ENCODE measurements at places on chromosomes 5 and 9.

DNA sequence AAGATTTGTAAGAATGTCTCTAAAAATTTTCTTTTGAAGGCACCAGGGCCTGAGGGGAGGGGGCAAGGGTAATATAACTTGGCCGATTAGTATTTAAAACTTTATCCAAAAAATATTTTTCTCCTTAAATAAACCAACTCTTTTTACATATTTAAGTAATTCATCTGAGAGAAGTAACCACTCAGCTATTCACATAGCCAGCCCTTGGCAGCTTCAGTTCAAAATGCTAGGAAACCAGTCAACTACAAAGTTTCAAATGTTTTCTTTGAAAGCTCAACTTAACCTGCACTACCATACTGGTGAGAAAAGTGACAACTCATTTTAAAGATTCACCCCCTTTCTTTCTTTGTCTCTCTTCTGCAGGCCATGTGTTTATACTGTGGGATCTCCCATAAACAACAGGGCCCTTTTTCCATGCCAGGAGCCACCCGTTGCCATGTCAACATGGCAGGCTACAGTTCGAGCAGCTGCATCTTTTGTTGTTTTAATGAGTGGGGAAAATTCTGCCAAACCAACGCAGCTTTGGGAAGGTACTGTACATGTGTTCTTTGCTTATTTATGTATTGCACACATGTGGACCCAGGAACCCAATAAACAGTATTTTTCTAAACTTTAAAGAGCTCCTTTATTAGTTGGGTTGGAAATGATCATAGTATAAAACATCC, 46.3 kb downstream of the AOPEP start:
- no peak for DNase-seq

GRCh38 chr5:91269198-91269597, 113.9 kb downstream of the ARRDC3 start:
- no peak for DNase-seq

GRCh38 chr9:93043122-93043521, 15.4 kb upstream of the SUSD3 start:
- no peak for DNase-seq

GRCh38 chr5:109102096-109102690, 307.6 kb downstream of the PJA2 start:
- DNase-seq, result no peak

- no peak for DNase-seq
These were observed 68.9 kb downstream of the WDR41 start for GRCh38 chr5:77423022-77423750.

- no peak for DNase-seq
These were observed 154.5 kb downstream of the ARHGEF28 start for GRCh38 chr5:73780302-73781080.

DNA sequence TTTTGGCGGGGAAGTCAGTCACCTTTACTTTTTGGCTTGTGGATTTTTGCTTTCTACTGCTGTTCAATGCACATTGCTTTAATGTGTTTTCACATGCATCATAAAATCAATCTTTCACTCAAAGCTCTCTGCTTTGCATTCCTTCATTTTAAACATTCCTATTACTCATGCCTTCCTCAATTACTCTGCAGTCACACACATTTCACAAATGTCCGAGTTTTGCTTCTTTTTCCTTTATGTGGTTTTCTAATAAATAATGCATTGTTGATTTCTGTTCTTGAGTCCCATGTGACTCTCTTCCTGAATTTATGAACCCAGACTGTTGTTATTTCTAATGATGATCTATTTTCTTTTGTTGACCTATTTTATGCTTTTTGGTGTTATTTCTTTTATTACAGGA, 82.3 kb upstream of the EPB41L4B start:
- DNase-seq, result no peak

DNA sequence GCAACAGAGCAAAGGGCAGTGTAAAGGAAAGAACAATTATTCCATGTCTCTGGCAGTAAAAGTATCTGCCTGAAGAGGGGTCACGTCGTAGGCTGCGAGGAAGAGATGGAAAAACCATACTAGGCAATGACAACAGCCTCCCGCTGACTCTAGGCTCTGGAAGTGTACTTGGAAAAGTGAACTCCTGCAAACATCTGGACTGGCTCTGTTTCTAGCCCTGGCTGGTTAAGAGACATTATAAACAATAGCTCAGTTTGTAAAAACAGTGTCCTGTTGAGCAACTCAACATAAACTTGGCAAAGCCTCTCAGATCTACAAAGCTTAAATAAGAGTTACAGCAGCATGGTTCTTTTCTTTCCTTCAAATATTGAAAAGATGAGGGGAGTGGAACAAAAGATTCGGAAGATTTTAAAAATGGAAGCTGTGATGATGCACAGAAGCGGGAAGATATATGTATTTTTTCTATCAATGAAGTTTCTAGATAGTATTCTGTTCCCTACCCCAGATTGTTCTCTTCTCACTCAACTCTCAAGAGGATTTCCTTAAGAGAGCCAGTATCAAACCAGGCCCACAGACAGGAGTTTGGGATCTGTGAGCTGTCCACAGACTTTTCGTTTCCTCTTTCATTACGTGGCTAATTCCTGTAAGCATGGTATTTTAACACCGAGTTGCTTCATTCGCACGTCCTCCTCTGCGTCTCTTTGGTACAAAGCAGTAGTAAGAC, 79.4 kb downstream of the SPTLC1 start:
- DNase-seq, result no peak

- DNase-seq, result no peak
These were observed 74.6 kb downstream of the MRPL36 start for GRCh38 chr5:1724822-1725602.

GRCh38 chr5:97163360-97163764, 19.7 kb downstream of the RIOK2 start:
- DNase-seq, result peak; percentile 8

GRCh38 chr5:147892696-147893296, 13.5 kb downstream of the C5orf46 start:
- DNase-seq, result no peak

DNA sequence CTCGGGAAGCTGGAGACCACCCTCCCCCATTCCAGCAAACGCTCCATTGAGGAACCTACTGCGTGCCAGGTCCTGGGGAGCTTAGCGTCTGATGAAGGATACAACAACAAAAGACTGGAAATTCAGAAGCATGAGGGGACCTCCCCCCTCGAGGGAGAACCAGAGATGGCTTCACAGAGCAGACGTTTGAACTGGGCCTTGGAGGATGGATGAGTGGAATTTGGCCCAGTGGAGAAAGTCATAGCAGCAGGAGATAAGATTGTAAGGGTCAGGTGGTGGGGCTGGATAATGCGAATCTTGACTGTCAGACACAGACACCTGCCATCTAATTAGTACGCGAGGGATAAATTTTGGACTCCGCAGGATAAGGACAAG, 1.2 kb upstream of the SLC25A51 start:
- DNase-seq, result no peak

- DNase-seq, result no peak
These were observed 163.5 kb downstream of the CD180 start for GRCh38 chr5:67032921-67033664.

DNA sequence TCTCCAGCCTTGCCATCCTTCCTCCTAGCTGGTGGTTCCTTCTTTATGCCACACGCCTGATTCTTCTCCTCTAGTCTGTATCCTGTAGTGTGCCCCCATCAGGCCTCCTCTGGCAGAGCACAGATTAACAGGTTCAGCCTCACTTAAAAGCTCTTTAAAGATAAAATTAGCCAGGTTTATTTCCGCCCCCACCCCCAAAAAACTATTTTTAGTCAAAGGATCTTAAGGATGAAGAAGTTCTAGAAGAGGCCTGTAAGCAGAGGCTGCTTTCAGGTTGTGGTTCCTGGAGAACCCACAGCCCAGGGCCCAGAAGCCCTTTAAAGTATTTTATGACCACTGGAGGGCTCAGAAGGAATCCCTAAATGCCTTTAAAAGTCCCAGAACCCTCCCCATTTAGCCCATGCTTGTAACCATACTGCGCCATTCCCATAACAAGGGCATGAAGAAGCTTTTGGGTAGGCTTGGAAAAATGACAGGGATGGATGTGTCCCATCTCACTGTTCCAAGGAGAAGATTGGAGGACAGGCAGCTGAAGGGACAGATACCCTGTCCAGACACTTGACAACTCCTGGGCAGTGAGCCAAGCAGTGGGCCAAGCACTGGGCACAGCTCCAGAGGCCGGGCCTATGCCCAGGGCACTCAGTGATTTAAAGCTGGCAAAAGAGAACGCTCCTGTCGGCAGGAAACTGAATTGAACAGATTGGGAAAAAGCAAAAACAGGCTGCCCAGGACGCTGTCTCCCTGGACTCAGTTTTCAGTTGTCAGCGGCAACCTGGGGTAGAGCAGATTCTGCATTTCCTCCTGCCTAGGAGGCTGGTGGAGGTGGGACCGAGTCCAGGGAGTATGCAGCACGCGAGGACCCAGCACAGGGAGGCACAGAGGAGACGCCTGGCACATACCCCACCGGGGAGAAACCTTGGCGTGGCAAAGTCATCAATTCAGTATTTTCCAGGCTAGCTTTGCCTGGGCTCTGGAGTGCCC, 106.3 kb upstream of the SSBP2 start:
- no peak for DNase-seq

DNA sequence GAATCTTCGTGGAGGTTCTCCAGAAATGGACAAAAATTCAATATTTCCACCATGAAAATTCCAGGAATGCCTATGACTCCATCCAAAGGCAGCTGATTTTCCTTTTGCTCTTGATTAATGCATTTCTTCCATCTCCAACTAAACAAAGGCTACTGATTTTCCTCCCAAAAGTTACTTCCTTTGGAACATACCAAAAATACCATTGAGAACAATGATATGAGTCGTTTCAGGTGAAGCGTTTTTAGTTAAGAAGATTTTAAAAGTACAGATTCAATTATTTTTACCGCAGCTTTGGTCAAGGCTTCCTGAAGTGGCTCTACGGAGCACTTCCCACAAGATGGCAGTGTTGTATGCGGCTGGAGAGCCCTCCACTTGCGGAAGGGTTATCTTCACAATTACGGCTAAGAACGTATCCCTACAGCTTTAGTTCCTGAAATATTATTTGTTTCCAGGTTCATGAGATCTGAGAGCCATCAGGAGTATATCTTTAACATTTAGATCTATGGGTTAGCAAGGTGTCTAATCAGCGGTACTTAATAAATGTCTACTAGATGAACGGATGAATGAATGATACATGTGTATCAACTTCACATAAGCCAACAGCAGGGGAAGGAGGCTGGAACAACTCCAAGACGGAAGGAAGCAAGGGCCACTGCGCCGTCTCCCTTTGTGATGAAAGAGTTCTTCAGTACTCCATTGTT, 35.9 kb upstream of the ARSB start:
- DNase-seq, result peak; percentile 46

DNA sequence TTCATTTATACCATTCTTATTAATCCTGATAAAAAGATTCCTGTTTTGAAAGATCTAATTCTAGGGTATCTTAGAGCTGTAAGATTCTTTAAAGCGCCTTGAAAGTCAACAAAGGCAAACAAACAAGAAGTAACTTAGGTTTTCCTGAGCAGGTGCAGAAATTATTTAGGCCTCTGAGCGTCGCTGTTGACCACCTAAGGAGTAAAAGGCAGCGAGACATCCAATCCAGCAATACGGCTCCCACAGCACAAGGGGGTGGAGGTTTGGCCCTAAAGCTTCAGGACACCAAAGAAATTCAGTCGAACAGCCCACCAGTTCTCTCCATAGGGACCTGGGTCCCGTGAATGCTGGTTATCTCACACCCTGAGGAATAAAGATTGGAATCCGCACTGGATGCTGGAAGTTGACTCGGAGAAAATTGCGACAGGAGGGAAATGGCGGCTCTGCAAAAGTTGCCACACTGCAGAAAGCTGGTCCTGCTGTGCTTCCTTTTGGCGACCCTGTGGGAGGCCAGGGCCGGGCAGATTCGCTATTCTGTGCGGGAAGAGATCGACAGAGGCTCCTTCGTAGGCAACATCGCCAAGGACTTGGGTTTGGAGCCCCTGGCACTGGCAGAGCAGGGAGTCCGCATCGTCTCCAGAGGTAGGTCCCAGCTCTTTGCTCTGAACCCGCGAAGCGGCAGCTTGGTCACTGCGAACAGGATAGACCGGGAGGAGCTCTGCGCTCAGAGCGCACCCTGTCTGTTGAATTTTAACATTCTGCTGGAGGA, at the start of gene PCDHGA2:
Gene PCDHGA2, plus strand, starts transcription at position 223 of the 769 bp plus-strand sequence.
- peak; percentile 43 for DNase-seq

DNA sequence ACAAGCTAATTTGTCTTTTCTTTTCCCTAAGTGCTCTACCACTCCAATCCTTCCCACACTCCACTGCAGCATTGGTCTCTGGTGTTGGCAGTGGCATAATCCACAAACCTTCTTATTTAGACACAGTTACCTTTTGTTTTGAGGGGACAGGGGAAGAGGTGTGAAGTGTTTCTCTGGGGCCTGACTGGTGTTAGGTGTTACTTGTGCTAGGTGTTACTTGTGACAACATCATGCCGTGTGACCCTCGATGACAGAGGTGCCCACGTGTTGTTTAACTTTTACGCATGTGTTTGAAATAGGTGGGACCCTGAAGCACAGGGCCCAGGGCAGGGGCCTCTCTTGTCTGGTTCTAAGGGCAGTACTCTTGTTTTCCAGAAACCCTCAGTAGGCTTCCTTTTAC, 70.5 kb upstream of the SPRY4 start:
- DNase-seq, result no peak

GRCh38 chr5:11719888-11720481, 184.3 kb downstream of the CTNND2 start:
- DNase-seq, result peak; percentile 12

DNA sequence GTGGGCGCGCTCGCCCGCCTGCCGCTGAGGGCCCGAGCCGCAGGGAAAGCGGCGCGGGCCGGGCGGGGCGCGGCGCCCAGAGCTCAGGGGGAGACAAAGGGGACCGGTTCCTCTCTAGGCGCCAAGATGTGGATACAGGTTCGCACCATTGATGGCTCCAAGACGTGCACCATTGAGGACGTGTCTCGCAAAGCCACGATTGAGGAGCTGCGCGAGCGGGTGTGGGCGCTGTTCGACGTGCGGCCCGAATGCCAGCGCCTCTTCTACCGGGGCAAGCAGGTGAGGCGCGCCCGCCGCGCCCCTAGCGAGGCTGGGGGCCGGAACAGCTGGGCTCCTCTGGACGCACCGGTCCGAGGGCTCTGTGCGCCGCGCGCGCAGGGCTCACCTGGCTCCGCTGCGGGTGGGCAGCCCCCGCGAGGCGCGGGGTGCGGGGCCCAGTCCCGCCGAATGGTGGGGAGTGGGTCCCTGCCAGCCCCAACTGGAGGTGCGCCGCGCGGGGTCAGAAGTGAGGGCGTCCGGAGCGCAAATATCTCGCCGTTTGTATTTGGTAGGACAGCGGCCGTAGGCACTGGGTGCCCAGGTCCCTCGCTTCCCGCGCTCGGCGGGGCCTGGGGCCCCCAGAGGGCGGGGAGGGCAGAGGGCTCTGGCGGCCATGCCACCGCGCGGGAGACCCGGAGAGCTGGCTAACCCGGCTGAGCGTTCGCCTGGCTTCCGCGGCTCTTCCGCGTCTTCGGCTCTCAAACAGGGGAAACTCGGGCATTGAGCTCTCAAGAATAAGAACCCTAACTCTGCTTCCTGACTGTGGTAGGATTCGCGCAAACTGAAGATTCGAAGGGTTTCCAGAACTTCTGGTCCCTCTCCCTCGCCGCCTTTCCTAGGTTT, 607 bp downstream of the UHRF2 start:
- DNase-seq, result peak; percentile 36

GRCh38 chr9:108134486-108135128, 645.0 kb upstream of the KLF4 start:
- DNase-seq, result no peak

GRCh38 chr5:158436271-158437065, 577.5 kb upstream of the CLINT1 start:
- DNase-seq, result no peak

GRCh38 chr9:18502546-18502945, 28.6 kb downstream of the ADAMTSL1 start:
- DNase-seq, result no peak

Measured in GM13976 (cell line).